ENCODE measurements at places on chromosomes 13 and 19.

GRCh38 chr13:25300861-25301346, 521 bp upstream of the NUP58 start:
- DNase-seq = no peak

GRCh38 chr19:30743702-30744101, 371.5 kb downstream of the ZNF536 start:
- no peak for DNase-seq

DNA sequence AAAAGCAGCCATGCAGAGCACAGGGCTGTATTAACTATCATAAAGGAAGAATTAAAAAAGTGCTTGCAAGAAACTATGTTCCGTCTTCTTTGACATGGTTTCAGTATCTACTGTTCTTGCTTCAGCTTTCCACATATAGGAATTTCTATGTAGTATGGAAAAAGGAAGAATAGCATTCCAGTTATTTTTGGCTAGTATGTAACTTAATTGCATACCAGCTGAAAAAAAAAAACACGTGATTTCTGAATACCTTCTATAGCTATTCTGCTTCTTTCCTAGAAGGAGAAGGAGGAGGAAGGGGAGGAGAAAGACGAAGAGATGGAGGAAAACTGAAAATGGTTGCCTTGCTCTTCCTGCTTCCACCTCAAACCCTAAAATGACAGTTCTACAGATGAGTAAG, 619.0 kb downstream of the KCTD12 start:
- no peak for DNase-seq

DNA sequence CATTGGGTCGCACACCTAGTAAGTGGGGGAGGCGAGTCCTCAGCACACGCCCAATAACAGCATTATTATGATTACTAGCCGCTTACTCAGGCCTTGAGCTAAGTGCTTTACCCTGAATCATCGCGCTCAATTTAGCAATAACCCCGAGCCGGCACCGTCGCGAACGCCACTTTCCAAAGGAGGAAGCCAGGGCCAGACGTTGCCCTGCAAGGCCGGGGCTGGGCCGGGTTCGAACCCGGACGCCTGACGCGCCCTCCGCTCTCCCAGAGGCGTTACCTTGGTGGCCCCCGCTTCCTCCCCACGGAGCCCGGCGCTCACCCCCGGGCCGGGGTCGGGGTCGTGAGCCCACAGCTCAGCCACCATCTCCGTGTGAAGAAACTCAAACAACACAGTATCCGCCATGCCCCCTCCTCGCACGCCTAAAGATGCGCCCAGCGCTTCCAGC, at the start of gene TRAPPC6A:
TSS of gene TRAPPC6A (minus strand) at position 421 of the 445 bp plus-strand sequence. CDS start at position 402, 19 bp downstream.
- peak; percentile 54 for DNase-seq

- DNase-seq = no peak
Measured at GRCh38 chr13:103799028-103799427, 732.8 kb upstream of the SLC10A2 start.

- DNase-seq = no peak
Measured at GRCh38 chr13:107233541-107233940, 665.6 kb upstream of the ARGLU1 start.

- peak; percentile 54 for DNase-seq
Measured at GRCh38 chr13:47256618-47257017, 359.8 kb upstream of the HTR2A start.

GRCh38 chr19:14030997-14031718, 404 bp upstream of the IL27RA start:
- DNase-seq = no peak

DNA sequence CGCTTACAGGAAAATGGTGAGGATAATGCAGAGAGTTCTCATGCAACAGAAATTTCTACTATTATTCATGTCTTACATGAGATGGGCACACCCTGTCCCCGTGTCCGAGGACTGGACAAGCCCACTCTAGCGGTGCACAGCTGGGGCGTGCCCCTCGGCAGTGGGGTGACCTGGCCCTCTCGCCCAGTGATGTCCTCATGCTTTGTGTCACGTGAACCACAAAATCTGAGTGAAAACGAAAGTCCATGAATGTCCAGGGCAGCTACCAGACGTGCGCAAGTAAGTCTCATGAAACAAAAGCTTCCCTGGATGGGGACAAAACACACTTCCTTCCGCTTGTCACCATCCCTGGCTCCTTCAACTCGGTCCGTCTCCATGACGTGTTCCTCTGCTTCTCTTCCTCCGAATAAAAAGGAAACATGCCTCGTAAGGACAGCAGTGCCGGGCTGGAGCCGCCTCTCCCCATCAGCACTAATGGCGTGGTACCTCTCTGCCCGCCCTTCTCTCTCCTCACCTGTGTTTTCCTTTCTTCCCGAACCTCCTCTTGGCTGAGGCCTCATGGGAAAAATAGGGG, 45.6 kb downstream of the ANKRD10 start:
- DNase-seq = no peak

GRCh38 chr13:42741914-42742313, 39.5 kb upstream of the FAM216B start:
- no peak for DNase-seq

DNA sequence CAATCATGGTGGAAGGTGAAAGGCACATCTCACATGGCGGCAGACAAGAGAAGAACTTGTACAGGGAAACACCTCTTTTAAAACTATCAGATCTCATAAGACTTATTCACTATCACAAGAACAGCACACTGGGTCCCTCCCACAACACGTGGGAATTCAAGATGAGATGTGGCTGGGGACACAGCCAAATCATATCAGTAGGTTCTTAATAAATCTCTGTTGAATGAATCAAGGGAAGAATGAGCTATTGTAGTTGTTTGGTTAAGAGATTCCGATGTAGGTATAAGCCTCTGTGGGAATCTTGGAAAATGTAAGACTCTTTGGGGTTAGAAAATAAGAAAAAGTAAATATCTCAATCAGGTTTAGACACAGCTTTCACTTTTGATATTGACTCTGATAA, 400.2 kb downstream of the KCNRG start:
- no peak for DNase-seq

DNA sequence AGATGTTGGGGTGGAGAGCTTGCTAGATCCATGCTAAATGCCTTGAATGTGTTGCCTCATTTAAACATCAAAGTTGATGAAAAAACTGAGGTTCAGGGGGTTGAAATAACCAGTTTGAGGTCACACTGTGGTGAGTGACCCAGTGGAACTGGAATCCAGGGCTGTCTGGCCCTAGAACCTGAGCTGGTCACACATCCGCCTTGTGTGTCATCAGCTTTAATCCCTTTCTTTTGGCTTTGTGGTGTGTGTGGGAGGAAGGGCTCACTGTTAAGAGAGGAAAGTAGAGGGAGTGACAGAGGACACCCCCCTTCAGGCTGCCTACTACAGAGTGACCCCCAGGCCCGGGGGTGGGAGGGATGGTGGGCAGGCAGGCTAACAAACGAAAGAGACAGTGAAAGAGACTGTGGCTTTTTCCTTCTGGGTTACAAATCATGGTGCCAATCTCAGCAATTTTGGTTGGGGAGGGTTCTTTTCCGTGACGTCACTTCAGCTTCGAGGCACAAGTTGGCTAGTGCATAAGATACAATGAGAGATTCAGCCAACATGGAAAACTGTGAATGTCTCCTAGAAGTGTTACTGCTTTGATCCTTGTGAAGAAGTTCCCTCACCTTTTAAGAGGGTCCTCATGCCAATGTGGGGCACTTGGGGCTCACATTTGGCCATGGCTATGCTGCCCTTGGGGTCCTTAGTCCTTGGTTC, 164.9 kb downstream of the DLEU7 start:
- peak; percentile 68 for DNase-seq

DNA sequence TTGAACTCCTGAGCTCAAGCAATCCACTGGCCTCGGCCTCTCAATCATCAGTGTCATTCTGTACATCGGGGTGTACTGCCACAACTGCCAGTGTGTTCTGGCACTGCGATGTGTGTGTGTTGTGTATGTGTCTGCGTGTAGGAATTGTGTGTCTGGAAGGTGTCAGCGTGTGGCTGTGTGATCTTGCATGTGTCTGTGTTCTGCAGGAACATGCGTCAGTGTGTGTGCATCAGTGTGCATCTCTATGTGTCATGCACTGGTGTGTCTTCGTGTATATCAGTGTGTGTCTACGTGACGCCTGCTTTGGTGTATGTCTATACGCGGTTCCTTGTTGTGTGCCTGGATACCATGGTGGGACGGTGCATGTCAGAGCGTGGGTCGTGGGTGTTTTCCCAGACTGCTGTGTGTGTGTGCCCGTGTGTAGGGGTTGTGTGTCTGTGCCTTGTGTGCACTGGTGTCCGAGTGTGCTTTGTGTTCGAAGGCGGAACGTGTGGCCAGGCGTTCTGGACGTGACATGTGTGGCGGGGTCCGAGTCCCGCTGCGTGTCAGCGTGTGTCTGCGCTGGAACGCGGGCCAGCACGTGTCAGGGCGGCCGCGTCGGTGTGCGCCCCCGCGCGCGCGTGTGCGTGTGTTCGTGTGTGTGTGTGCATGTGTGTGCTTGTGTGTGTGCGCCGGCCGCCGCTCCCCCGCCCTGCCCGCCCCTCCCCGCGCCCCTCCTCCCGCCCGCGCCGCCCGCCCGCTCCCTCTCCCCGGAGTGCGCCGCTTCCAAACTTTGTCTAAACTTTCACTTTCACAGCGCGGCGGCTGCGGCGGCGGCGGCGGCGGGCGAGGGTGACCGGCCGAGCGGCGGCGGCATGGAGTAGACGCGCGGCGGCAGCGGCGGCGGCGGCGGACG, at the start of gene NFIX:
TSS of gene NFIX (plus strand) at position 775 of the 895 bp plus-strand sequence. CDS start 363 bp downstream, outside the sequence.
- peak; percentile 68 for DNase-seq

GRCh38 chr13:50760751-50761150, 82.7 kb downstream of the DLEU7 start:
- no peak for DNase-seq

GRCh38 chr19:48634424-48635262, 2.5 kb downstream of the DBP start:
- peak; percentile 97 for DNase-seq

GRCh38 chr19:14556662-14557188, 15.1 kb downstream of the NDUFB7 start:
- DNase-seq = peak; percentile 81

- DNase-seq = no peak
Measured at GRCh38 chr19:9130965-9131364, 4.2 kb upstream of the OR7G3 start.

DNA sequence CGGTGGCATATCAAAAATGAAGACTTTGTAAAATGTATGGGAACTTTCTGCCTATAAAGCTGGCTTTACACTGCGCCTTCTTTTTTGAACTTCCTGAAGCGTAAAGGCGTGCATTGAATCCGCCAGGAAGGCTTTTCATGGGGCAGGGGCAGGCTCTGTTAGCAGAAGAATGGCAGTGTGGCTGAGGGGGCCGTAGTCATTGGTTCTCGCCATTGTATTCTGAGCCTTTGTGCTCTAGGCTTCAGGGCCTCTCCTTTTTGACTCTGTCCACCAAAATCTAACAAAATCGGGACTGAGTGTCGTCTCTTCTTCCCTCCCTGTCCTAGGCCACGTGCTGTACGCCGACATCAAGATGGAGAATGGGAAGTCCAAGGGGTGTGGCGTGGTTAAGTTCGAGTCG, 14.1 kb downstream of the PRAM1 start:
- no peak for DNase-seq

DNA sequence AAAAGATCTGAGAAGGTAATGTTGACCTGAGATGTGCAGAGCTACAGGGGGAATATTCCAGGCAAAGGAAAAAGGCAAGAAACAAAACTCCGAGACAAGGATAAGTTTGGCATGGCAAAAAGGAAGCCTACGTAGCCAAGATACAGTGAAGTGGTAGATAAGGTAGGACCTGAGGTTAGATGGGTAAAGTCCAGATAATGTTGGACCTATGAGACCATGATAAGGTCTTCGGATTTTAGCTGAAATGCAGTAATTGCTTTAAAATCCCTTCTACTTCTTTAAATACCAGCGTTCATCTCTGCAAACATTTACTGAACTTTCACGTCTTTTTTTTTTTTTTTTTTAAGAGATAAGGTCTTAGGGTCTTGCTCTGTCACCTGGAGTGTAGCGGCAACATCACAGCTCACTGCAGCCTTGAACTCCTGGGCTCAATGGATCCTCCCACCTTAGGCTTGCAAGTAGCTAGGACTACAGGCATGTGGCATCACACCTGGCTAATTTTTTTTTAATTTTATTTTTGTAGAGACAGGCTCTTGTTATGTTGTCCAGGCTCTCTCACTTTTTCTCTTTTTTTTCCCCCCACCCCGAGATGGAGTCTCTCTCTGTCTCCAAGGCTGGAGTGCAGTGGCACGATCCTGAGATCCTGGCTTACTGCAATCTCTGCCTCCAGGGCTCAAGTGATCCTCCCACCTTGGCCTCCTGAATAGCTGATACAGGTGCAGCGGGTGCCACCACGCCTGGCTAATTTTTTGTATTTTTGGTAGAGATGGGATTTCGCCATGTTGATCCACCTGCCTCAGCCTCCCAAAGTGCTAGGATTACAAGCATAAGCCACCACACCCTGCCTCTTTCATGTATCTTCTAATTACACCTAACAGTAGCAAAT, 4.2 kb upstream of the WBP4 start:
- no peak for DNase-seq

GRCh38 chr19:821231-821824, 427 bp downstream of the PLPPR3 start:
- no peak for DNase-seq

DNA sequence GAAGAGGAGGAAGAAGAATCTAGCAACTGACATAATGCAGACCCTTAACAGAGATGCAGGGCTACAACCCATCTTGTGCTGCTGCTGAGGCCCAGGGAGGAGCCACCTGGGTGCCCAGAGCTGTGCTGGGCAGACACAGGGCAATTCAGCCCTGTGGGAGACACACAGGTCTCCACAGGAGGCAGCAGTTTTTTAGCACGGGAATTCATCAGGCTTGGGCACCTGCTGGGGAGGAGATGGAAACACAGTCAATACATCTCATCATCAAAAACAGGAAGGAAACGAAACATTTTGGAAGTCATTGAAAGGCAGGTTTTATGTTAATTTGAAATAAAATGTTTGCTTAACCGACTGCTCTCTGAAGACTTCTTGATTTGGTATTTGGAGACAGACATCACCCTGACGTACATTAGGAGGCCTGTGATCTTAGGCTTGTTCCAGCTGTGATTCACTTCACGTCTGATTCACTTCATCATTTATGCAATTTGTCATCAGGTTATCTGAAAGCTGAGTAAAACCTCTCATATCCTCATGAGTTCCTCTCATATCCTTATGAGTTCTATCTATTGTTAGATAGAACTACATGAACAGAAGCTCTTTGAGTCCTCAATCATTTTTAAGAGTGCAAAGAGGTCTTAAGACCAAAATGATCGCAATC, 77.4 kb downstream of the CYSLTR2 start:
- no peak for DNase-seq

- peak; percentile 60 for DNase-seq
Measured at GRCh38 chr13:48942131-48942530, 33.6 kb upstream of the FNDC3A start.

GRCh38 chr13:49711218-49711863, 20.1 kb upstream of the EBPL start:
- DNase-seq = peak; percentile 49

DNA sequence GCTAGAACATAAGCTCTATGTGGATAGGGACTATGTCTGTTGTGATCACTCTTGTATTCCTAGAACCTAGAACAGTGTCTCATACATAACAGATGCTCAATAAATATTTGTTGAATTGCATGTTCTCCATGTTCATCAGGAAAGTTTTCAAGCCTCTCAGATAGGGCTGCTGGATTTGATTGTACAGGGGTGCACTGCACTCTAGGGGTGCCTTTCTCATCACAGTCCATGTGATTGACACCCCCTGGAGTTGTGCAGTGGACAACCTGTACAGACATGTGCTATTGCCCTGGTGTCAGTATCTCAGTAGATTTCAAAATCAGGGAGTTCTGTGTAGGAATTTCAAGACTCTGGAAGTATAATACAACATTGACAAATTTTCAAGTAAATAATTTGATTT, 58.9 kb downstream of the MBNL2 start:
- DNase-seq = no peak

All from MCF 10A (cell line).